IPS DF 6.9 (cell line): ENCODE measurements at places on chromosomes 3 and 15.

DNA sequence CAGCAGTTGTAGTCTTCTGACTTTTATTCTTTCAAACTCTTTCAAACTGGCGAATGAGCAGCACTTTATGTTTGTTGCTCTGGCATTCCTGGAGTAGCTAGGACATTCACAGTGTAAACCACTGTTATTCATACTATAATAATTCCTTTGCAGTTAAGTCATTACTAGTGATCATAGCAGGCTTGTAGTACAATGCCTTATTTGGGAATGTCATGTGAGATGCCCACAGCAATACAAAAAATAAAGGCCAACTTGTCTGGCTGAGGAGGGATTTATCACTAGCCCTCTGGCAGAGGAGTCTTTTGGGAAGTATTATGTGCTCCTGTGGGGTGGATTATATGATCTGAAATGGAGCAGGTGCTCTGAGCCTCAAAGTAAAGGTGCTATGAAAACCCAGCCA, 197.2 kb downstream of the VGLL3 start:
- H3K27me3 ChIP-seq, result no peaks in the 10 kb centered on the region
- H3K27ac ChIP-seq, result no peak overlapping the region
- H3K4me3 ChIP-seq, result no peak overlapping the region
- no peaks in the 10 kb centered on the region for H3K36me3 ChIP-seq
- DNase-seq, result no peak

- H3K36me3 ChIP-seq, result no peaks in the 10 kb centered on the region
- H3K4me3 ChIP-seq, result no peak overlapping the region
- no peaks in the 10 kb centered on the region for H3K27me3 ChIP-seq
Observed at GRCh38 chr15:48577469-48577868, 68.0 kb downstream of the FBN1 start.

DNA sequence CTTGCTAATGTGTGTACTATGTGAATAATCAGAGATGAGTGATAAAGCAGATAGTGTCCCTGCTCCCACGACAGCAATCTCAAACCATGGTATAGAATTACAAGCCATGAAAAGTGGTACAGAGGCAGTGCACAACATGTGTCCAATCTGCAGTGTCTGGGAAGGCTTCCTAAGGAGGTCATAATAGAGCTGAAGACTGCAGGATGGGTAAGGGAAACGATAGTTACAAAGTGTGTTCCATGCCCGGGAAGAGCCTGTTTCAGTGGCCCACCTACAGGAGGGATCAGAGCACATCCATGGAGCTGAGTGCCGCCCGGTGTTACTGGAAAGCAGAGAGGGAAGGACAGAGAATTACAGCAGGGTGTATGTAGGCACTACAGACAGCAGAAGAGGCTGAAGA, 48.9 kb downstream of the PAK2 start:
- no peaks in the 10 kb centered on the region for H3K27me3 ChIP-seq
- no peaks in the 10 kb centered on the region for H3K36me3 ChIP-seq
- no peak overlapping the region for H3K27ac ChIP-seq
- DNase-seq, result no peak

DNA sequence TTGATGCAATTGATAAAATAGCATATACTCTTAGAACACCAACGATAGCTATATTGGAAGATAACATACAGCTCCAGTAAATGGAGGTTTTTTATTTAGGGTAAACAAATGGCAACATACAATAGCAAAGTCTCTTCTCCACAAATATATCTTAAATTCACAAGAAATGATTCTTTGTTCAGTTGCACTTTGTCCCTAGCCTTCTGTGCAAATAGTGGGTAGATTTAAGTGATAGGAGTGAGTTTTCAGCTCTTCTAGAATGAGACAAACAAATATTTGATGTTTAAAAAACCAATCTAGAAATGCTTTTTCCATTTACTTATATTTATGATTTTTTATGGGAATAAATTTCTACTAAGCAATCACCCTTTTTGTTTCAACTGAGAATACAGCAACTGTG, 253.8 kb downstream of the NEK10 start:
- H3K27ac ChIP-seq, result no peak overlapping the region
- H3K36me3 ChIP-seq, result no peaks in the 10 kb centered on the region
- no peaks in the 10 kb centered on the region for H3K27me3 ChIP-seq
- H3K4me3 ChIP-seq, result no peak overlapping the region

GRCh38 chr3:126972866-126973265, 10.0 kb upstream of the PLXNA1 start:
- no peak overlapping the region for H3K4me3 ChIP-seq
- no peak overlapping the region for H3K27ac ChIP-seq
- H3K36me3 ChIP-seq, result no peaks in the 10 kb centered on the region
- H3K27me3 ChIP-seq, result no peaks in the 10 kb centered on the region

DNA sequence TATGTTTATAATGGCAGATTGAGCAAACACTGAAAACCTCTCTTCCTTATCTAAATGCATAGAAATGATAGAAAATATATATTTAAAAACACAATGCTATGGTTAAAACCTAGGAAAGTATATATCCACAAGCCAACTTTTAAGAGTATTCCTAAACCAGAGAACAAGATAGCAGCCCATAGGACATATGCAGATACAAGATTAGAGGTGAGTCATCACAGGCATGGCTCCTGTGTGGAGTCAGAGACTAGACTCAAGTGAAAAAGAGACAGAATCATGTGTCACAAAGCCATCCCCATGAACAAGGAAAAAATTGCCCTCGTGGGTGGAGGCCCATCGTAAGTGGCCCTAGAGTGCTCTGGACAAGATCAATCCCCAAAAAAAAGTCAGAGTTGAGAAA, 199.4 kb upstream of the PPP2R3A start:
- H3K4me3 ChIP-seq, result no peak overlapping the region
- no peaks in the 10 kb centered on the region for H3K36me3 ChIP-seq
- no peaks in the 10 kb centered on the region for H3K27me3 ChIP-seq

- no peak overlapping the region for H3K4me3 ChIP-seq
- no peak overlapping the region for H3K27ac ChIP-seq
- no peaks in the 10 kb centered on the region for H3K4me1 ChIP-seq
Observed at GRCh38 chr3:9970020-9970652, 16.5 kb downstream of the EMC3 start.

- no peaks in the 10 kb centered on the region for H3K4me1 ChIP-seq
- H3K36me3 ChIP-seq, result no peaks in the 10 kb centered on the region
- DNase-seq, result no peak
- H3K27ac ChIP-seq, result no peak overlapping the region
- no peak overlapping the region for H3K4me3 ChIP-seq
Observed at GRCh38 chr3:187646906-187647660, 23.1 kb downstream of the SST start.

- H3K27me3 ChIP-seq, result no peaks in the 10 kb centered on the region
- H3K36me3 ChIP-seq, result no peaks in the 10 kb centered on the region
- H3K27ac ChIP-seq, result no peak overlapping the region
- H3K4me3 ChIP-seq, result no peak overlapping the region
- H3K4me1 ChIP-seq, result no peaks in the 10 kb centered on the region
- DNase-seq, result no peak
Observed at GRCh38 chr3:159668461-159668860, 320.2 kb upstream of the IL12A start.

DNA sequence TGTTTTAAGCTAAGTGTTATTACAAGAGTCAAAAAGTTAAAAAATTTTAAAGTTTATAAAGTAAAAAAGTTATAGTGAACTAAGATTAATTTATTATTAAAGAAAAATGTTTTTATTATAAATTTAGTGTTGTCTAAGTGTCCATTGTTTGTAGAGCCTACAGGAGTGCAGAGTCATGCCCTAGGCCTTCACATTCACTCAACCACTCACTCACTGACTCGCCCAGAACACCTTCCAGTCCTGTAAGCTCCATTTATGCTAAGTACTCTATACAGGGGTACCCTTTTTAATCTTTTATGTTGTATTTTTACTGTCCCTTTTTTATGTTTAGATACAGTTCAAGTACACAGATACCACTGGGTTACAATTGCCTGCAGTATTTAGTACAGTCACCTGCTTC, 37.2 kb downstream of the EEFSEC start:
- H3K27me3 ChIP-seq, result no peaks in the 10 kb centered on the region
- DNase-seq, result no peak
- no peak overlapping the region for H3K27ac ChIP-seq
- no peak overlapping the region for H3K4me3 ChIP-seq

- no peaks in the 10 kb centered on the region for H3K4me1 ChIP-seq
- H3K27ac ChIP-seq, result no peak overlapping the region
Observed at GRCh38 chr15:47616876-47617275, 100.4 kb upstream of the SEMA6D start.

DNA sequence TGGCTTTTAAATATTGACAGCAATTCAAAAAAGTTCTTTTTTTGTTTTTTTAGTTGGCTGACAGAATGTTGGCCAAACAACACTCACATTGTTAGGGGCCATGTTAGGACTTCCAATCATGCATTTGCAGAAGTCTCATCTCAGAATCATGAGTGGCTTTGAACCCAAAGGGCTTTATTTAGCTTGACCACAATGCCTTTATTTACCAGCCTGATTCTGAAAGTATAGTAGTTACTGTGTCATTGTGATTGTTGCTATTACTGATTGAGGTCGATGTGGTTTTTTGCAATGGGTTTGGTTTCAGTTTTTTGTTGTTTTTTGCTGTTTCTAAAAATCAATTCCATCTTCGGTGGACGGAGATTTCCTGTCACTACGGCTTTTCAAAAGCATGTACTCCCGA, 7.2 kb downstream of the GLDN start:
- no peaks in the 10 kb centered on the region for H3K27me3 ChIP-seq
- H3K27ac ChIP-seq, result no peak overlapping the region
- H3K4me1 ChIP-seq, result no peaks in the 10 kb centered on the region

DNA sequence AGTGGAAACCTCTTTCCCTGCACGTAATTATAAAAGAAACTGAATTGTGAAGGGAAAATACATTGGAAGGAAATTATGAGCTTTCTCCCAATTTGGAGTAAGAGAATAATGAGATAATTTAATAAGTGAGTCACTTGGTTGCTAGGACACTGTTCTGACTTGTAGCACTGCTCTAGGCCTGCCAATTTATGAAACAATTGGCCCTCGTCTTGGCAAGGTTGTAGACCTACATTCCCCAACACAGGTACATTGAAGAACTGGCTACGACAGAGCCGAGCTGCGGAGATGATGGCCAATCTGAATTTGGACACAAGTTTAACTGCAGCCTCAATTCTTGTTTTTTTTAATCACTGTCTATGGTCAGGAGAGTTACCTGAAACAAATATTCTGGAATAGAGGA, 674.1 kb downstream of the MECOM start:
- no peaks in the 10 kb centered on the region for H3K27me3 ChIP-seq
- H3K4me3 ChIP-seq, result no peak overlapping the region
- H3K27ac ChIP-seq, result no peak overlapping the region
- no peaks in the 10 kb centered on the region for H3K36me3 ChIP-seq

- DNase-seq, result no peak
- H3K27me3 ChIP-seq, result no peaks in the 10 kb centered on the region
- H3K36me3 ChIP-seq, result no peaks in the 10 kb centered on the region
Observed at GRCh38 chr3:119318876-119319275, 24.7 kb downstream of the ARHGAP31 start.

GRCh38 chr3:192449036-192449435, 278.3 kb downstream of the FGF12 start:
- no peak overlapping the region for H3K27ac ChIP-seq
- DNase-seq, result no peak
- no peaks in the 10 kb centered on the region for H3K36me3 ChIP-seq

DNA sequence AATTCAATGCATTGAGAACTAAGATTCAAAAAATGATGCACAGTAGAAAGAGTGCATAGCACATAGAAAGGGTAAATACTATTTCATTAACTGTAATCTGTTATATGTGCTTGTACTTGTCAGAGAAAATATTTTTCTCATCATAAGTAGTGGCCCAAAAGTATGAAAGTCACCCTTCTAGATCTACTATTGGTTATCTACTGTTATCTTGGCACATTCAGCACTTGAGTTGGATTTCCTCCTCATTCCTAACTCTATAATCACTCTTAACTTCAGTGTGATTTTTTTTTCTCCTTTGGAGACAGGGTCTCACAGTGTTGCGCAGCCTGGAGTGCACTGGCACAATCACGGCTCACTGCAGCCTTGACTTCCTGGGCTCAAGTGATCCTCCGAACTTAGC, 194.4 kb downstream of the PCCB start:
- no peak overlapping the region for H3K4me3 ChIP-seq
- DNase-seq, result no peak
- H3K36me3 ChIP-seq, result no peaks in the 10 kb centered on the region
- H3K27ac ChIP-seq, result no peak overlapping the region
- no peaks in the 10 kb centered on the region for H3K4me1 ChIP-seq

DNA sequence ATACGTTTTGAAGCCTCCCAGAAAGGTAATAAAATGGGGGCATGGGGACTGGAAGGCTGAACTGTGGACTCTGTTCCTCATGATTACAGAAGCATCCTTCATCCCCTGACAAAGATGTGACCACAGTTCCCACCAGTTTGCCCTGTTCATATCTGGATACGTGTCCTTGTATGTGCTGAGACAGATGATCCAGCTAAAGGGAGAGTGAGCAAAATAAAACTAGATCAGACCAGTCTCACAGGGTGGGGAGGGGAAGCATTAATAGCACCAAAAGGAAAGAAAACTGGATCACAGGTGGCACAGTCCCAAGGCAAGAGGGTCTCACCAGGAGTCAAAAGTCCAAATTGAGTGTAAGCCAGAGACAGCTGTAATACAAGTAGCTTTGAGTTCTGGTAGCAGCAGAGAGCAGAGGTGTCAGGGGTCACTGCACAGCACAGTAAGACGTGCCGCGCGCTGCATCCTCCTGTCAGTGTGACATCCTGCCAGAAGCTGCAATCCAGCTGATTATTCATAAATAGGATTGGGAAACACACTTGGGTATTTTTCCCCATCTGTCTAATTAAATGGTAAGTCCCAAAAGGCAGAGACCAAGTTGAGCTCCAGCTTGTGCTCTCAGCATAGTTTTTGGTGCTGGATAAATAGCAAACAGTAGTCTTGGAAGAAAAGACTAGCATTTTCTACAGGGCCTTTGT, 560.0 kb upstream of the CFAP20DC start:
- H3K4me3 ChIP-seq, result no peak overlapping the region
- no peak for DNase-seq
- H3K27me3 ChIP-seq, result no peaks in the 10 kb centered on the region; the same call in 1 of the 2 replicates

DNA sequence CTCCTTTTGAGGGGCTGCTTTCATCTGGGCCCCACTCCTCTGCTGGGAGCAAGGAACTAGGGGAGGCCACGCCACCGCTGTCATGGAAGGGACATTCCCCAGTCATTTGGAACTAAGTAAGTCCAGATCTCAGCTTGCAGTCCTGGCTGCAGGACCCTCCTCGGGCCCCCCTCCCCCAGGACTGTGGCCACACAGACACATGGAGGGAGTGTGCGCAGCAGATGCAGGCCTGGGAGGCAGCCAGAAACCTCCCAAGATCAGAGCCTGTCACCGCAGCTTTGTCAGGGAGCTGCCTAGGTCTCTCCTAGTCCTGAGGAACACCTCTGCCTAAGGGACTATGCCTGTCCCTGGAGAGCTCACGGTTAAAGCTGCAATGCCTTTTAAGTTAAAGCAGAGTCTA, 7.3 kb upstream of the SEMA3F start:
- no peaks in the 10 kb centered on the region for H3K36me3 ChIP-seq
- no peak for DNase-seq
- H3K27ac ChIP-seq, result no peak overlapping the region
- peaks cover 10% of the 10 kb centered on the region; the same call in 1 of the 2 replicates for H3K4me1 ChIP-seq

GRCh38 chr3:194046995-194047645, 88.8 kb upstream of the HES1 start:
- no peak overlapping the region for H3K27ac ChIP-seq
- DNase-seq, result no peak
- H3K27me3 ChIP-seq, result no peaks in the 10 kb centered on the region
- H3K4me3 ChIP-seq, result no peak overlapping the region
- H3K4me1 ChIP-seq, result no peaks in the 10 kb centered on the region
